ENCODE measurements at places on chromosomes 16 and 17. TPM values are rescaled to one million over a fixed set of nuclear protein-coding genes. Genes with fewer than 3 reads are reported as not detected.
A peak's percentile ranks its signal among the peaks of the same experiment; 100 is the strongest.

DNA sequence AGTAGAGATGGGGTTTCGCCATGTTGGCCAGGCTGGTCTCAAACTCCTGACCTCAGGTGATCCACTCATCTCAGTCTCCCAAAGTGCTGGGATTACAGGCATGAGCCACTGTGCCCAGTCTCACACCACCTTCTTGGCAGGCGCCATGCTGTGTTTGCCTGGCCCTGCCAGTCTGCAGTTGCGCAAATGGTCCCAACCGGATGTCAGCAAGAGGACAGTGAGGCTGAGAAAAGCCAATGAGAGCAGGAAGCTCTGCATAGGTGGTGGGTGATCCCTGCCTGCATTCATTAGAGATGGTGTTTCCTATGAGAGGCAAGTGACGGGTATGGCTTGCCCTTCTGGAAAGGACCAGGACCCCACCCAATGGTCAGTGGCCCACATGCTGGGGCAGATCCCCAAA lies 59.3 kb downstream of the PECAM1 start:
- H3K27ac ChIP-seq = no peak overlapping the region
- no peaks in the 10 kb centered on the region for H3K36me3 ChIP-seq
- no peak for DNase-seq
- H3K4me1 ChIP-seq = peaks cover 11% of the 10 kb centered on the region
- no peak overlapping the region for H3K4me3 ChIP-seq

Gene CBFA2T3
- total RNA-seq = 1.6 TPM

Gene ASGR1
- 0.85 TPM for total RNA-seq

Gene HAS3
- total RNA-seq = 3.4 TPM

DNA sequence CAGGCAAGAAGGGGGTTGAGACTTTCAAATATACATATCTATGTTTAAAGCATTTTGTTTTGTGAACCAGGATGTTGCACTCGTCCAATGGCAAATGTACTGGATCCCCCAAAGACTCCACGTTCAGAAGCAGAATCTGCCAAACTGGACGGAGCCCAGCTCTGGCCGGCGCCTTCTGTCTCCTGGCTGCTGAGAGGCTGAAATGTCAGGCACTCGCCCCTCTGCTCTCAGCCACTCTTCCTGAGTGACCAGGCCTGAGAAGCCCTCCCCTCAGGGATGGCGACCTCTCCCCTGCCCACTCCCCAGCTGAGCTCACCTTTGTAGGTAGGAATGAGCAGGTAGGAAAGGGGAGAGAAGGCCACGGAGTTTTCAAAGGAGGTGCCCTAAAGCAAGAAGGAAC lies 187.5 kb upstream of the FOXF1 start:
- H3K27me3 ChIP-seq = peaks cover 4% of the 10 kb centered on the region
- no peaks in the 10 kb centered on the region for H3K4me1 ChIP-seq
- H3K36me3 ChIP-seq = no peaks in the 10 kb centered on the region
- H3K4me3 ChIP-seq = no peak overlapping the region
- no peak overlapping the region for H3K27ac ChIP-seq

Gene STAC2
- total RNA-seq = not detected

Gene HES7
- total RNA-seq = 0.52 TPM

DNA sequence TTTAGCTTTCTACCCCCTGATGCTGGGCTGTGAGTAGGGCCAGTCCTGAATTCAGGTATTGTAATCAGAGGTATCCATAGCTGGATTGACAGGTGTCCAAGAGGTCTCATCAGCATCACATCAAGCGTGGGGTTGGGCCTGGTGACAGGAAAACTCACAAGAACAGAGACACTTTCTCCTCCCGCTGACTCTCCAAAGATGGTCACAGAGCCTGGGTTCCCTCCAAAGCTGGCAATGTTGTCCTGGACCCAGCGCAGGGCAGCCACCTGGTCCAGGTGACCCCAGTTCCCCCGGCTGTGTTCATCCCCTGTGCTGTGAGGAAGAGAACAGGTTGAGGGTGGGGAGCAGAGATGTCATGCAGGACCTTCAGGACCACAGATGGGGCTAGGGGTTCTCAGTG lies 11.7 kb downstream of the CES1 start:
- no peak for DNase-seq
- H3K27ac ChIP-seq = no peak overlapping the region
- H3K4me3 ChIP-seq = no peak overlapping the region
- H3K36me3 ChIP-seq = no peaks in the 10 kb centered on the region
- no peaks in the 10 kb centered on the region for H3K4me1 ChIP-seq
- H3K27me3 ChIP-seq = peaks cover 13% of the 10 kb centered on the region

Gene DOK4
- total RNA-seq = 2.9 TPM

DNA sequence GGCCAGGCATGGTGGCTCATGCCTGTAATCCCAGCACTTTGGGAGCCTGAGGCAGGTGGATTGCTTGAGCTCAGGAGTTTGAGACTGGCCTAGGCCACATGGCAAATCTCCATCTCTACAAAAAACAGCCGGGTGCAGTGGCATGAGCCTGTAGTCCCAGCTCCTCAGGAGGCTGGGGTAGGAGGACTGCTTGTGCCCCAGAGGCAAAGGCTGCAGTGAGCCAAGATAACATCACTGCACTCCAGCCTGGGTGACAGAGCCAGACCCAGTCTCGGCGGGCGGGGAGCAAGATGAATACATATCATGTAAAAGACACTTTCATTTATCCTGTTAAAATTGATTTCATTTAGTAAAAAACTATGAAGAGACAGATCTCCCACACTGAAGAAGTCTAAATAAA lies 54.6 kb downstream of the CREBBP start:
- no peak overlapping the region for H3K4me3 ChIP-seq
- peaks cover 60% of the 10 kb centered on the region for H3K4me1 ChIP-seq
- peaks cover 10% of the 10 kb centered on the region for H3K36me3 ChIP-seq
- H3K27me3 ChIP-seq = no peaks in the 10 kb centered on the region

DNA sequence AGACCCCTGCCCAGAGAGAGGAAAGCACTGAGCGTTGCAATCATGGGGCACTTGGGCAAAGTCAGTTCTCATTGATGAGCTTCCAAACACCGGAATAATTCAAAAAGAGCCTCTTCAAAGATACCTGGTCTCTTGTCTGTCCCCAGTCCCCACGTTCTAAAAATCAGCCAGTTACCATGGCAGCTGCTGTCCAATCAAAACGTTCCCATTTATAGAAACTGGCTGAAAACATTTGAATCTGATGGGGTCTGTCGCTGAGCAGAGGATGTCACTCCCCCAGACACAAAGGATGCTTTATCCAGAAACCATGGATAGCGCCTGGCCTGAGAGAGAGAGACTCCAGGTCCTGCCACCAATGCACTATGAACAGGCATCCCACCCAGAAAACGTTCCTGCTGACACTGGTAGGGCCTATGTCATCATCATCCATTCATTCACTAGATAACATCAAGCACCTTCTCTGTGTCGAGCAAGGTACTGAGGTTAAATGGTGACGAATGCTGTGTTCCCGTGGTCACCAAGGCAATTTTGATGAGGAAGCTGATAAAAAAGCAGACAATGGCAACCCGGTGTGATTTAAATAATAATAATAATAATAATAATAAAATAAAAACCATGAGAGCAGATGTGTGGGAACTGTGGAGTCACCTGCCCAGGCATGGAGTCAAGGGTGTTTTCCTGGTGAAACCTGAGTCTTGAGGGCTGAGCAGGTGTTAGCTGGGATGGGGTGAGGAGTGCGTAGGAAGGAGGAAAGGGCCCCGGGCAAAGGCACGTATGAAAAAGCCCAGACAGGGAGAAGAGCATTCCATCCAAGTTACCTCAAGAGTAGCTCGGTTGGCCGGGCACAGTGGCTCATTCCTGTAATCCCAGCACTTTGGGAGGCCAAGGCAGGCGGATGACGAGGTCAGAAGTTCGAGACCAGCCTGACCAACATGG lies 19.0 kb upstream of the CALB2 start:
- no peak overlapping the region for H3K27ac ChIP-seq
- H3K27me3 ChIP-seq = no peaks in the 10 kb centered on the region
- H3K4me1 ChIP-seq = no peaks in the 10 kb centered on the region
- H3K36me3 ChIP-seq = no peaks in the 10 kb centered on the region
- H3K4me3 ChIP-seq = no peak overlapping the region
- no peak for DNase-seq

GRCh38 chr17:21218101-21218500 lies 4.1 kb upstream of the TMEM11 start:
- H3K36me3 ChIP-seq = peaks cover 3% of the 10 kb centered on the region
- DNase-seq = no peak
- H3K27ac ChIP-seq = no peak overlapping the region
- peaks cover 20% of the 10 kb centered on the region for H3K4me1 ChIP-seq
- no peaks in the 10 kb centered on the region for H3K27me3 ChIP-seq

Gene P2RX1
- total RNA-seq = 1.0 TPM

GRCh38 chr17:30547778-30548573 lies 70.8 kb downstream of the GOSR1 start:
- H3K36me3 ChIP-seq = no peaks in the 10 kb centered on the region
- H3K27ac ChIP-seq = no peak overlapping the region
- H3K4me1 ChIP-seq = no peaks in the 10 kb centered on the region
- no peaks in the 10 kb centered on the region for H3K27me3 ChIP-seq

- H3K36me3 ChIP-seq = no peaks in the 10 kb centered on the region
- H3K27ac ChIP-seq = no peak overlapping the region
- H3K4me1 ChIP-seq = peaks cover 13% of the 10 kb centered on the region
- DNase-seq = no peak
- H3K4me3 ChIP-seq = no peak overlapping the region
- H3K27me3 ChIP-seq = no peaks in the 10 kb centered on the region
Observed at GRCh38 chr17:80106751-80107150, 5.4 kb downstream of the GAA start.

- H3K27me3 ChIP-seq = no peaks in the 10 kb centered on the region
- H3K4me1 ChIP-seq = peaks cover 54% of the 10 kb centered on the region
- H3K36me3 ChIP-seq = no peaks in the 10 kb centered on the region
- H3K4me3 ChIP-seq = no peak overlapping the region
- no peak for DNase-seq
Observed at GRCh38 chr17:10121971-10122707, 76.3 kb downstream of the GAS7 start.

DNA sequence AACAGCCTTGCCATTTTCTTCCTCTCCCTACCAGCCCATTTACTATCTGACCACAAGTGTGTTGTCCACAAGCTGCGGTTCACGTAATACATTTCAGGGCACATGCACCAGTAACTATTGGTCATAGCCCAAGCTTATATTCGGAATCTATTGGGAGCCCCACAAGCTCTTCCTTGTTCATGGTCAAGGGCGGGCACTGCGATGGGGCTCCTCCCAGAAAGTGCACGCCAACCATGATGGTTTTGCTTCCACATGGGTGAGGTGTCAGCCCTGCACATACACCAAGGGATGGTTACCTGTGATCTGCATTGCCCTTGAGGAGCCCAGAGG lies 12.1 kb downstream of the THRA start:
- H3K27me3 ChIP-seq = no peaks in the 10 kb centered on the region
- no peak overlapping the region for H3K27ac ChIP-seq
- peaks cover 52% of the 10 kb centered on the region for H3K4me1 ChIP-seq
- peaks cover 48% of the 10 kb centered on the region for H3K36me3 ChIP-seq
- H3K4me3 ChIP-seq = no peak overlapping the region

GRCh38 chr17:77327566-77328464 lies 187.0 kb downstream of the SEC14L1 start:
- no peak overlapping the region for H3K27ac ChIP-seq
- no peaks in the 10 kb centered on the region for H3K27me3 ChIP-seq
- H3K4me1 ChIP-seq = peaks cover 81% of the 10 kb centered on the region
- H3K4me3 ChIP-seq = no peak overlapping the region
- no peak for DNase-seq

GRCh38 chr17:55606488-55606815 lies 95.2 kb upstream of the SMIM36 start:
- H3K36me3 ChIP-seq = no peaks in the 10 kb centered on the region
- H3K27ac ChIP-seq = no peak overlapping the region
- H3K4me1 ChIP-seq = no peaks in the 10 kb centered on the region
- no peak for DNase-seq

- peaks cover 6% of the 10 kb centered on the region for H3K4me1 ChIP-seq
- H3K36me3 ChIP-seq = peaks cover 20% of the 10 kb centered on the region
- H3K27me3 ChIP-seq = no peaks in the 10 kb centered on the region
- no peak for DNase-seq
- H3K4me3 ChIP-seq = no peak overlapping the region
Observed at GRCh38 chr16:68147444-68147843, 62.3 kb downstream of the NFATC3 start.

- H3K4me3 ChIP-seq = no peak overlapping the region
- H3K36me3 ChIP-seq = no peaks in the 10 kb centered on the region
- H3K27me3 ChIP-seq = no peaks in the 10 kb centered on the region
- no peak for DNase-seq
Observed at GRCh38 chr17:67289181-67289876, 44.3 kb upstream of the HELZ start.

Gene NPIPB6
- total RNA-seq = 2.3 TPM

Gene TRAF4
- 411 TPM for total RNA-seq

DNA sequence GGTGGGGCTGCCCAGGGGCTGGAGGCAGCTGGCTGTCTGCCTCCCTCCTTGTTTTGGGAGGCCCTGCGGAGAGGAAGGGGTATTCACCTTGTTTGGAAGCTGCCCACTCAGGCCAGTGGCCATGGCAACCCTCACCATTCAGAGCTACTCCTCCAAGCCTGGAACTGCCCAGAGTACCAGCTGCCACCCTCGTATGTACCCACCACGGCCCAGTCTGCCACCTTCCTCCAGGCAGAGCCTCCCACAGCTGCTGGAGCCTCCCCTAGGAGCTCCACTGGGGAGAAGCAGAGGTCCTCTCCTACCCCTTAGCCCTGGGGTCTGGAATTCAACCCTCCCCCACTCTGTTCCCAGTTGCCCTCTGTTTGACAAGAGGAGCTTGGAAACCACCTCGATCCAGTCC lies 90.7 kb downstream of the AXIN2 start:
- no peaks in the 10 kb centered on the region for H3K27me3 ChIP-seq
- H3K4me1 ChIP-seq = no peaks in the 10 kb centered on the region
- H3K27ac ChIP-seq = no peak overlapping the region
- H3K36me3 ChIP-seq = no peaks in the 10 kb centered on the region
- no peak for DNase-seq

Gene CCL8
- total RNA-seq = not detected

Gene INCA1
- total RNA-seq = 0.19 TPM

- no peaks in the 10 kb centered on the region for H3K36me3 ChIP-seq
- no peak for DNase-seq
- no peak overlapping the region for H3K27ac ChIP-seq
Observed at GRCh38 chr17:10557422-10557821, 8.0 kb upstream of the MYH2 start.

DNA sequence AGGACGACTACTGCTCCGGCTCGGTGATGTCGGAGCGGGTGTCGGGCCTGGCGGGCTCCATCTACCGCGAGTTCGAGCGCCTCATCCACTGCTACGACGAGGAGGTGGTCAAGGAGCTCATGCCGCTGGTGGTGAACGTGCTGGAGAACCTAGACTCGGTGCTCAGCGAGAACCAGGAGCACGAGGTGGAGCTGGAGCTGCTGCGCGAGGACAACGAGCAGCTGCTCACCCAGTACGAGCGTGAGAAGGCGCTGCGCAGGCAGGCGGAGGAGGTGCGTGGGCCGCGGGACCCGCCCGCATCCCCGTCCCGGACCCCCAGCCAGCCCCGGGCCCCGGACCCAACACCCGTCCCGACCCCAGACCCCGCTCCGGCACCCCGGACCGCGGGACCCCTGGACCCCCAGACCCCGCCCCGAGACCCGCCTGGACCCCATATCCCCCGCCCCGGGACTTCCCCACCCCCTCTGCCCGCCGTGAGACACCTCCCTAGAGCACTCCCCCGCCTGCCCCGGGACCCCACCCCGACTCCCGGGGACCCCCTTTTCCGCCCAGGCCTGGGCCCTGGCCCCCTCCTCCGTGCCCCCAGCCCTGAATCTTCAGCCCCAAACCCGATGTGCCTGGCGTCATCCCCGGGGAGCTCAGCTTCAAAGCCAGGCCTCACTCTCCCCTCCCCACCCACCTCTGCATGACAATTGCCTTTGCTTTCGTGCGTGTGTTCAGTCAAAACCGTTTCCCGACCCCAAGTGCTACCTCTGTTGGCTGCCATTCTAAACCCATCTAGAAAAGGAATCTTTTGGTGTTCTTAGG lies 594 bp downstream of the MAPK8IP3 start:
- H3K36me3 ChIP-seq = peaks cover 10% of the 10 kb centered on the region
- H3K4me3 ChIP-seq = peak overlapping the region; percentile 98
- H3K4me1 ChIP-seq = peaks cover 39% of the 10 kb centered on the region
- peak; percentile 60 for DNase-seq

Data from CD4-positive, alpha-beta T cell (primary cell).